ENCODE measurements at places on chromosomes 3 and 15.

GRCh38 chr3:82558081-82558480, 796.6 kb upstream of the GBE1 start:
- DNase-seq = no peak

GRCh38 chr3:50111757-50112156, 23.0 kb downstream of the RBM5 start:
- DNase-seq = no peak

DNA sequence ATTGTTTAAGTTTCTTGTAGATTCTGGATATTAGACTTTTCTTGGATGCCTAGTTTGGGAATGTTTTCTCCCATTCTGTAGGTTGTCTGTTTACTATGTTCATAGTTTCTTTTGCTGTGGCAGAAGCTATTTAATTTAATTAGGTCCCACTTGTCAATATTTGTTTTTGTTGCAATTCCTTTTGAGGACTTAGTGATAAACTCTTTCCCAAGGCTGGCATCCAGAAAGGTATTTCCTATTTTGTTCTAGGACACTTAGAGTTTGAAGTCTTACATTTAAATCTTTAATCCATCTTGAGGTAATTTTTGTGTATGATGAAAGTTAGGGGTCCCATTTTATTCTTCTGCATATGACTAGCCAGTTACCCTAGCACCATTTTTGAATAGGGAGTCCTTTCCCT, 54.9 kb downstream of the MME start:
- DNase-seq = no peak

- no peak for DNase-seq
These were observed 190.9 kb downstream of the TJP1 start for GRCh38 chr15:29631076-29632070.

Data from activated CD8-positive, alpha-beta memory T cell treated with anti-CD3 and anti-CD28 coated beads for 48 hours (primary cell).